ENCODE measurements at places on chromosomes 4 and X. TPM values are rescaled to one million over a fixed set of nuclear protein-coding genes. Genes with fewer than 3 reads are reported as not detected.

DNA sequence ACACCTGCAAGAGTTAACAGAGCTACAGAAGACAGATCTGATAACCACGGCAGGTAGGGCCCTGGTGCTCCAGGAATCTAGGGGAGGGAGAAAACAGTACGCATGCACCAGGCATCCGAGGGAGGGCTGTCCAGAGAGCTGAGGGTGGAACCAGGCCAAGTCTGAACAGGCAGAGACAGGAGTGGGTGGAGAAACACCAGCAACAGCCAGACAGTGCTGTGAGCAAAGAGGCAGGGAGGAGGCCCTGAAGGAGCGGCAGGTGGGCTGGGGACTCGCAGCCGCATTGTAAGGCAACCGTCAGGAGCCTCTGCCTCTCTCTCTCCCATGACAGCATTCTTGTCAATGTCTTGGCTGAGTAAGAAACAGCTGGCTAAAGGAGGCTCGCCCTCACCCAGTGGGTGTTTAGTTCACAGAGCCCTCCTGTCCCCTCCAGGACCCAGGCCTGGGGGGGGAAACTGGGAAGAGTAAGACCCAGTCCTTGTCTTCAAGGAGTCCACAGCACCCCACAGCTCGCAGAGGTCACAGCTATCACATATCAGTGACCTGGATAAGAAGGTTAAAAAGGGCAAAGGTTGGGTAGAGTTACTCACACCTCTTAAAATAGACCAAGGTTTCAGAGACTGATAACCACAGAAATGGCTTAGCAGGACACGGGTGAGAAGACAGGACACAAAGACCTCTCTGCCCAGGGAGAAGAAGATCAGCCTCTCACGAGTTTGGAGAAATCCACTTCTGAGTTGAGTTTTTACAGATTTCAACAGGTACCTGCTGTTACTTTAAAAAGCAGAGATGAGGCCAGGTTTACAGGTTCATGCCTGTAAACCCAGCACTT lies 10.5 kb downstream of the ACSL1 start:
- peak; percentile 34 for DNase-seq

DNA sequence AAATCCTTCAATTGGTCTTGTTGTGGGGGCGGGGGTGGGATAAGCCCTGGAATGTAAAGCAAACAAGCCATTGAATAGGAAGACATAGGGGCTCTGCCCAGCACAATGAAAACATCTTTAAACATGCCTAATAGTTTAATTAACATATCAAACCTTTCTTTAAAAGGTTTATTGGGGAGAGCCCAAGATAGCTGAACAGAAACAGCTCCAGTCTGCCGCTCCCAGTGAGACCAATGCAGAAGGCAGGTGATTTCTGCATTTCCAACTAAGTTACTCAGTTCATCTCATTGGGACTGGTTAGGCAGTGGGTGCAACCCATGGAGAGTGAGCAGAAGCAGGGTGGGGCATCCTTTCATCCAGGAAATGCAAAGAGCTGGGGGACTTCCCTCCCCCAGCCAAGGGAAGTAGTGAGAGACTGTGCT lies 327.2 kb upstream of the CNKSR2 start:
- no peak for DNase-seq

SERPINA7 gene
- not detected for total RNA-seq

GRIA2 gene
- 3.8 TPM for total RNA-seq

- DNase-seq, result no peak
Observed at GRCh38 chrX:154715825-154716224, 35.1 kb downstream of the GAB3 start.

DNA sequence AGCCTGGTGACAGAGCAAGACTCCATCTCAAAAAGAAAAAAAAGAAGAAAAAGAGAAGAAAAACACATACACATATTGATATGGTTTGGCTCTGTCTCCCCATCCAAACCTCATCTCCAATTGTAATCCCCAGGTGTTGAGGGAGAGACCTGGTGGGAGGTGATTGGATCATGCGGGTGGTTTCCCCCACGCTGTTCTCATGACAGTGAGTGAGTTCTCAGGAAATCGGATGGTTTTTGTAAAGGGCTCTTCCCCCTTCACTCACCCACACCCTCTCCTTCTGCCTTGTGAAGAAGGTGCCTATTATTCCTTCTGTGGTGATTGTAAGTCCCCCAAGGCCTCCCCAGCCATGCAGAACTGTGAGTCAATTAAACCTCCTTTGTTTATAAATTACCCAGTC lies 68.4 kb downstream of the LDB2 start:
- no peak for DNase-seq

GRCh38 chr4:144647095-144647561 lies 1.2 kb downstream of the HHIP start:
- DNase-seq, result no peak

GRCh38 chrX:121832446-121832845 lies 785.0 kb downstream of the GLUD2 start:
- DNase-seq, result no peak

DNA sequence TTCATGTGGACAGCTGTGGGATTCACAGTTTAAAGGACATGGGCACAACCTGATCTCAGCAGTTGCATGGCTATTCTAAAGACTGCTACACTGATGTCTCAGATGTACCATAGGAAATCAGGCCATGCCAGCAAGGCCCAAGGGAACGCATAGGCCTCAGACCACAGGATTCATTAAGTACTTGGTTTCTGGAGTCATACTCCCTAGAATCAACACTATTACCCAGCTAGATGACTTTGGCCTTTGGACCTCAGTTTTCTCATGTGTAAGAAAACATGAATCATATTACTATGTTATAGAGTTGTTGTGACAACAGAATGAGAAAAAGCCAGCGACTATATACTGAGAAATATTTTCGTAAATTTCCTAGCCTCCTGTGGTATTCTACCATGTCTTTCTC lies 67.9 kb downstream of the NHS start:
- no peak for DNase-seq

TAB3 gene
- 16.0 TPM for total RNA-seq
